ENCODE measurements at places on chromosomes 7 and 10.
A peak's percentile ranks its signal among the peaks of the same experiment; 100 is the strongest.

DNA sequence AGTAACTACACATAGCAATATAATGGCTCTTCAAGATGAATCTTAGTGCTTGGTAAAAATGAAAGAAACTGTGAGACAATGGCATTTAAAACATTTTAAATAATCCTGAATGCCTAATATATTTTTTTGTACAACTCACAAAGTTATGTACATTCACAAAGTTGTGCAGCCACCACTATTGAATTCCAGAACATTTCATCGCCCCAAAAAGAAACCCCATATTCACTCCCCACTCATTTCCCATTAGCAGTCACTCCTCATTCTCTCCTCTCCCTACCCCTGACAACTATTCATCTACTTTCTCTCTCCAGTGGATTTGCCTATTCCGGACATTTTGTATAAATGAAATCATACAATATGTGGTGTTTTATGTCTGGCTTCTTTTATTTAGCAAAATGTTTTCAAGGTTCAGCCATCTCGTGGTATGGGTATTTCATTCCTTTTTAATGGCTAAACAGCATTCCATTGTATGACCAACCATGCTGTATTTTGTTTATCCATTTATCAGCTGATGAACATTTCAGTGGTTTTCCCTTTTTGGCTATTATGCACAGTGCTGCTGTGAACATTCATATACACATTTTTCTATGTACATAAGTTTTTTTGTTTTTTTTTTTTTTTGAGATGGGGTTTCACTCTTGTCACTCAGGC, 34.7 kb downstream of the ENTPD7 start:
- DNase-seq = no peak

DNA sequence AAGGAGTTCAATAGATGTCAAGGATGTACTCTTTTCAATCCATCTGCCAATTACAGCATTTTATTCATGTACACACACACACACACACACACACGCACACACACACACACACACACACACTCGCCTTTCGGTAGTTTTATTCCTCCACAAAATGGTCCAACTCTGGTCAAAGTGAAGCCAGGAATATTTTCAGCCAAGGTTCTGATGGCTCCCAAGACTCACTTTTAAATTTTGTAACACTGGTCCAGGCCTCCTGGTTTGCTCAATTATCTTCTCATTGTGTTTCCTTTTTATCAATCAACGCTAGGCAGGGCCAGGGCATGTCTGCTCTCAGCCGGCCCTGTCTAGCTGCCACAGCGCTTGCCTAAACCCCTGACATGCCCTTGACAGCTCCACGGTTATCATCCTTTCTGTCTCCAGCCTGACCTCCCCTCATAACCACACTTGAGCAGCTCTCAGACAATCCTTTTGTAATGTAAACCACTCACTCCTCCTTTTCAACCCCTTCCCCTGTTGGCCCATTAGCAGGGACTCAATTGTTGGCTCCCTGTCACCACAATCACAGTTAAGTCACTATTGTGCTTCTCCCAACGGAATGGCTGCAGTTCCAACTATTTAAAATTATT, 115.1 kb downstream of the ICA1 start:
- DNase-seq = no peak

- DNase-seq = no peak
Observed at GRCh38 chr7:148486937-148487336, 103.6 kb upstream of the C7orf33 start.

DNA sequence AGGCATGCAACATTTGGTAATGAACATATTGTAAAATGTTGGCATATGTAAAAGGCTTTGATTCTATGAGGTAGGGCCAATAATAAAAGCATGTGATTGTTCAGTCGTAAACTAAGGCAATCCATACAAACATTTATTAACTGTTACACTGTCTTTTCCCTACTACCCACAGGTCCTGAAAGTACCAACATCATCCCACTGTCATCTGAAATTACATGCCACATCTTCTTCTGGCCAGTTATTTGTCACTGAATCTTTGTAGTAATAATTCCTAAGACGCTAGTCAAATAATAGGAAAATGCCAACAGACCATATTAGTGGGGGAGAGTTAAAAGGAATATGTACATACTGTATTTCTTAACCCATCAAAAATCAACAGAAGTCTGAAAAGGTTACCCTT, 27.2 kb downstream of the DNAJC1 start:
- no peak for DNase-seq

DNA sequence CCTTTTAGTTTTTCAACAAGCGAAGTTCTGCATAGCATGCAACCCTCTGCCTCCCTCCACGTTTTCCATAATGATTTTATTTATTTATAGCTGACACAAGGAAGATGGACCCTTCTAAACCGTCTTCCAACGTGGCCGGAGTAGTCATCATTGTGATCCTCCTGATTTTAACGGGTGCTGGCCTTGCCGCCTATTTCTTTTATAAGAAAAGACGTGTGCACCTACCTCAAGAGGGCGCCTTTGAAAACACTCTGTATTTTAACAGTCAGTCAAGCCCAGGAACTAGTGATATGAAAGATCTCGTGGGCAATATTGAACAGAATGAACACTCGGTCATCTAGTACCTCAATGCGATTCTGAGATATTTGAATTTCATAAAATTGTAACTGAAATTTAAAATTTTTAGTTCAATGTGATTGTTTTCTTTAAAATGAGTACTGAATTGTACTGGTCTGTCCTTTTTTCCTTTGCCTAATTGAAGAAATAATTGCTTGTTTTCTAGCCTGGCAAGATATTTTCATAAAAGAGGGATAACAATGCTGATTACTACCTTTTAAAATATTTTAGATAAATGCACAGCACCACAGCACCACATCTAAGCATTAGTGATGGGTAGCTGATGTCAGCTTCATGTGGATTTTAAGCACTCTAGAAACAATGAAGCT, 41.5 kb upstream of the SLC39A12 start:
- no peak for DNase-seq

GRCh38 chr7:158323741-158324396, 263.8 kb downstream of the PTPRN2 start:
- no peak for DNase-seq

- no peak for DNase-seq
Observed at GRCh38 chr7:39293056-39293823, 273.0 kb upstream of the YAE1 start.

GRCh38 chr7:115851291-115851690, 179.3 kb downstream of the TFEC start:
- no peak for DNase-seq

DNA sequence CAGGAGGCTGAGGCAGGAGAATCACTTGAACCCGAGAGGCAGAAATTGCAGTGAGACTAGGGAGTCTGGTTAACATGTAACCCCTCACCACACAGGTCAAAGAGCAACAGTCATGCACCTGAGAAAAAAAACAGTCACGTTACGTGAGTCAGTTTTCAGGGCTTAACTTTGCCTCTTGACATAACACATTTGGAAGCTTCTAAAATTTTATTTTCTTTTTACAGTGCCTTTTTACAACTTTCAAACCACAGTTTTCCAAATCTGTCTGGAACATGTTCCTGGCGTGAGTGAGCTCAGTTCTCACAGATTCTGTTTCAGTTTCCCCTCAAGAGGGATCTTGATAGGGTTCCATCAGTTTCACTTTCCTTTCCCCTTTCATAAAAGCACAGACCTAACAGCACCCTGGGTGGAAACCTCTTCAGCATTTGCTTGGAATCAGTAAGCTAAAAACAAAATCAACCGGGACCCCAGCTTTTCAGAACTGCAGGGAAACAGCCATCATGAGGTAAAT, 4.4 kb downstream of the IFIT3 start:
- DNase-seq = no peak

DNA sequence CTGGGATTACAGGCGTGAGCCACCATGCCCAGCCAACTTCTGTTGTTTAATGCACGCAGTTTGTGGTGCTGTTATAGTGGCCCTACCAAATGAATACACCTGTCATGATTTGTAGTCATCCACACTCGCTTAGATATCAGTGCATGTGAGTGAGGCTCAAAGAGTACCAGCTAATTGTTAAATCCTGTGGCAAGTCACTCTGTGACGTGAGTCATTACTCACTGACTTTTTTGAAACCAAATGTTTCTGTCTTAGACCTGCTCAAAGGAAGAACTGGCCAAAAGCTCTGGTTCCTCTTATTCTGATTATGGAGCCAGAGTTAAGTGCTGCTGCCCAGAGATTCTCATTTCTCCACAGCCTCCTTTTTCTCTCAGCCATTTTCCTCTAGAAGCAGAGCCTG, 109.4 kb downstream of the PRKAG2 start:
- DNase-seq = no peak

DNA sequence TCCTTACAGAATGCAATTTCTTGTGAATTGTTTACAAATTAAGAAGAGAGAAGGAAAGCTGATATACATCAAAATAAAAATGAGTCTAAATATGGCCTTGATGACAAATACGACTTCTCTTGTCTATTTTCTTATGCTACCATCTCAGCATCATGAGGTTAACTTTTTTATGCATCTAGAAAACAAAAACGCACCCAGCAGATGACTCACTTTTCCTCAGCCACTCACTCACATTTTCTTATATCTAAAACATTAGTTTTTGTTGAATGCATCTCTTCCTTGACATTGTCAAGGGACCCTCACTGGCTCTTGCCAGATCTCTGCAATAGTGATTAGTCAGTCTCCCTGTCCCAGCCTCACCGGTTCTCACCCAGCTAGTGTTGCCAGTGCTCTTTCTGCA, 256.4 kb upstream of the SLC26A5 start:
- DNase-seq = no peak

GRCh38 chr10:131653554-131654470, 247.0 kb upstream of the PPP2R2D start:
- no peak for DNase-seq

- DNase-seq = no peak
Observed at GRCh38 chr10:22230158-22230833, 12.5 kb upstream of the EBLN1 start.

DNA sequence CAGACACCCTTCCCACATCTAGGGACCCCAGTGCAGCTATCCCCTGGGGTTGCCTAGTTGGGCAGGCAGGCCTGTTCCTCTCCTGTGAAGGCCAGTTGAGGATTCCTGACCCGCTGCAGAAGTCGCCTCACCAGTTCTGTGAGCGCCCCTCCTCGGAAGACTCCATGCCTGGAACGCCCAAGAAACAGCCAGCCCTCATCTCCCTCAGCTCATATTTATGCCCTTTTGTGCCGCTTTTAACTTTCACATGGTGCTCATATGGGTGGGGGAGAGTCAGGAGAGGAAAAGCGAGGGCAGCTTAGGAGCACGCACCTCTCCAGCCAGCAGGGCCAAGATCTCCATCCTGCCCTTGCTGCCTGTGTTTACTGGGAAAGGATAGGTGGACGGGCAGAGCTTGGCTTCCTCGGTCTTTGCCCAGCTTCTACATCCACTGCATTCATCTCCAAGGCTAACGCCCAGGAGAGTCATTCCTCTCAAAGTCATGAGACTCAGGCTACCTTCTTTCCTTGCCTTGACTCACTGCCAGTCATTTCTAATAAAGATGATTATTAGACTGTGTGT, 286.6 kb downstream of the USP6NL start:
- DNase-seq = no peak

GRCh38 chr7:158519633-158520174, 67.9 kb downstream of the PTPRN2 start:
- DNase-seq = no peak

GRCh38 chr7:149333321-149333717, 71.3 kb downstream of the ZNF783 start:
- DNase-seq = no peak

DNA sequence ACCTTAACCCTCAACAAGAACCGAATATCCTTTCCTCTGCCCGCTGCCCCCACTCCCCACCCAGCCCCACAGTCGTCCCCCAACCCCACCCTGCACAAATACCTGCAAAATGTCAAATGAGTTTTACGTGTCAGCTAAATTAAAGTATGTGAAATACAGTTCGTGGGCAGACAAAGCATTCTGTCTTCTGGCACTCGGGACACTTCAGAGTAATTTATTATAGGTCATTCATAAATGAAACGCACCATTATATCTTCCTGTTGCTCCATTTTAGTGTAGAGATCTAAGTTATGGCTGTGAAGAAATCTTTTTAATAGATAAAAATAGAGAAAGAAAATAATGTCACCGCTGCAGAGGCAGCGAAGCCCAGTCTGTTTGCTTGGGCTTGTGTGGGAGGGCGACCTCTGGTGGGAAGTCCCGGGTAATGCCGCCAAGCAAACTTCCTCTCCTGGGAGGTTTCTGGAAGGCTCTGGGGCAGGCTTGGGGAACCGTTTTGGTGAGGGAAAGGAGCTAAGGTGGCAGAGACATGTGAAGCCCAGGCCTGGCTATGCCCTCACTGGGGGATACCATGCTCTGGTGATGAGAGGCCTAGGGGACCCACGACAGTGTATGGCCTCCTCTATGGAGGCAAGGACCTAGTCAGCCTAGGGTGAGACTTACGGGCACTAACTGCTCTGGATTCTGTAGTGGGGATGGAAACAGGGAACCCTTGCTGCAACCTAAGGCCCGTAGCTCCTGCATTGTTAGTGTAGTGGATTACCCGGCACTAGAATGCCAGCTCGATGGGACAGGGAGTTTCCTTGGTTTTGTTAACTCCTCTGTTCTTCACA, 604.9 kb downstream of the LRMDA start:
- DNase-seq = peak; percentile 2

GRCh38 chr10:124078714-124079113, 14.7 kb downstream of the CHST15 start:
- DNase-seq = no peak

- DNase-seq = no peak
Observed at GRCh38 chr10:25565570-25565969, 368.5 kb upstream of the MYO3A start.

- DNase-seq = no peak
Observed at GRCh38 chr7:148348466-148348865, 242.1 kb upstream of the C7orf33 start.

- no peak for DNase-seq
Observed at GRCh38 chr10:78337646-78338391, 304.2 kb downstream of the RPS24 start.

GRCh38 chr7:20131776-20132175, 85.4 kb downstream of the MACC1 start:
- DNase-seq = no peak

DNA sequence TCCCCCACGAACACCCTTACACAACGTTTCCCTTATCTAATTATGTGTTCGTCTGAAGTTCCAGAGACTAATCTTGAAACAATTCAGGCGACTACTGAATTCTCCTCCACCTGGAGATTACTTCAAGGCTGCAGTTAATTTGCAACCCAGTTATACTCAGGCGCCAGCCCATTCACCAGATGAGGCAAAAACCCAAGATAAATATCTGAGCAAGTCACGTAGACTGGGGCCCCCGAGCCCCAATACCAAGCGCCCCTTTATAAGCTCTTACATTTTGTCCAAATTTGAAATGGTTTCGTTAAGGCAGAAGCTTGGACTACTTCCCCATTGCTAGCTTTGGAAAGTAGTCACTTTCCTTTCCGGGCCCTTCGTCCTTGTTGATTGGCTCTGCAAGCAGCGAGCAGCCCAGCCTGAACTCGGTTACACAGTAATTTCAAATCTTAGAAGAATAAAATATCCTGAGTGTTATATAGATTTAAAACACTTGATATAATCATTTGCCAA, 1.2 kb downstream of the TPK1 start:
- DNase-seq = no peak

- DNase-seq = no peak
Observed at GRCh38 chr10:61029411-61029810, 85.4 kb upstream of the RHOBTB1 start.

All from stimulated activated CD8-positive, alpha-beta memory T cell treated with anti-CD3 and anti-CD28 coated beads, Interleukin-15, amount 100 ng/mL, for 48 hours (primary cell).